ENCODE measurements at places on chromosomes 2 and 18. TPM values are rescaled to one million over a fixed set of nuclear protein-coding genes. Genes with fewer than 3 reads are reported as not detected.

The CCDC141 gene
- 0.29 TPM for total RNA-seq

The SP5 gene
- total RNA-seq, result 0.90 TPM

The FAM237A gene
- total RNA-seq, result not detected

The TUBA4A gene
- total RNA-seq, result 10.6 TPM

The PAX8 gene
- total RNA-seq, result 23.9 TPM

The INHA gene
- total RNA-seq, result 2.4 TPM

The CNRIP1 gene
- total RNA-seq, result 40.6 TPM

GRCh38 chr2:112229348-112229747 lies 25.5 kb downstream of the ZC3H8 start:
- no peak for DNase-seq

- no peak for DNase-seq
Observed at GRCh38 chr2:142150453-142150852, 19.6 kb upstream of the LRP1B start.

GRCh38 chr2:234735829-234736228 lies 216.0 kb upstream of the SH3BP4 start:
- no peak for DNase-seq

DNA sequence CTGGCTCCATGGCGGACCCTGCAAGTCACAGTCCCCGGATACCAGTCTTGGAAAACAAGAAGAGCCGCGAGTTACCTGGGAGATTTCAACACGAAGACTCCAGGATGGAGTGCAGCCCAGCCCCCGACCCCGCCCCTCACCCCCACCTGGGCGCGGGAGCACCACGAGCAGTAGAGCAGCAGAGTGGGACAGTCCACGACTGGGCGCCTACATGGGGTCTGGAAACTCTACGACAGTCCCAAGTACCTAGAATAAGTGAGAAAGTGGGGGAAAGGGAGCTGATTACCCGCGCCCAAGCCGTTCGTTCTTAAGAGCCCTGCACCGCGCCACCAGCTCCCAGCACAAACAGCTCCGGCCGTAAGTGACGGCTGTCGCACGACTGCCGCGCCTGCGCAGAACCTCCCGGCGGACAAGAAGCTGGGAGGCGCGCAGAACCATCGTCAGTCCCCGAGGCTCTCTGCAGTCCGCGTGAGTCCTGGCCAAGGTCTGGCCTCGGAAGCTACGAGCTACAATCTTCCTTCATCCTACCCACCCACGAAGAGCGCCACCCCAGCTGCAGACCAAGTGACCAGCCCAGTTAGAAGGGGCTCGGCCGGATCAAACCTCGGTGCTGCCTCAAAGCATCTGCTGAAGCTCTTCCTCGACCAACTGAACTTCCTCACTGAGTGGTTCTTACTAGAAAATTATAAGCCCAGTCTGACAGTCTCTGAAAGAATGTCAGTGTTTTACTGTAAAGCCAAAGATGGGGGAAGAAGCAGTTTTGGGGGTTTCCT lies at the start of gene DPY30:
TSS of gene DPY30 (minus strand) at position 359 of the 773 bp plus-strand sequence. CDS start at position 10, 349 bp downstream.
- peak; percentile 91 for DNase-seq

DNA sequence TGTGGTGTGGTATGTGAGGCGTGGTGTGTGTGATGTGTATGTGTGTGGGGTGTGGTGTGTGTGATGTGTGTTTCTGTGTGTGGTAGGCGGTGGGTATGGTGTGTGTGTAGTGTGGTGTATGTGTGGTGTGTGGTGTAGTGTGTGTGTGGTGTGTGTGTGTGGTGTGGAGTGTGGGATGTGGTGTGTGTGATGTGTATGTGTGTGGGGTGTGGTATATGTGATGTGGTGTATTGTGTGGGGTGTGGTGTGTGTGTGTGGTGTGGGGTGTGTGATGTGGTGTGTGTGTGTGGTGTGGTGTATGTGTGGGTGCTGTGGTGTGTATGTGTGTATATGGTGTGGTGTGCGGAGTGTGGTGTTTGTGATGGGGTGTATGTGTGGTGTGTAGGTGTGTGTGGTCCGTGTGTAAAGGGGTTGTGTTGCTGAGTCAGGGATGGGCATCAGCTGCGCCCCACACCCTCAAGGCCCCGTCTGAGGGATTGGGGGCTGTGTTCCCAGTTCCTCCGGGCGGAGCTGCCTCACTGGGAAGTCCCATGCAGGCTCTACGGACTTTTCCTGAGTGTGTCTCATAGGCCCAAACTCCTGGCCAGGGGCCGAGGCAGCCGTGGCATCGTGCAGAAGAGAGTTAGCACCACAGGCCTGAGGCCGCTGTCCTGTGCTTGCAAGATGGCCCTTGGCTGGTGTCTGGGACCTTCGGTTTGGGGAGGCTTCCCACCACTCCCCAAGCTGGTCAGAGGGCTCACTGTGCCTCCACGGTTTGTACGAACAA lies 18.2 kb upstream of the ARL4C start:
- DNase-seq, result no peak

- no peak for DNase-seq
Observed at GRCh38 chr2:222268311-222268990, 30.3 kb downstream of the PAX3 start.

DNA sequence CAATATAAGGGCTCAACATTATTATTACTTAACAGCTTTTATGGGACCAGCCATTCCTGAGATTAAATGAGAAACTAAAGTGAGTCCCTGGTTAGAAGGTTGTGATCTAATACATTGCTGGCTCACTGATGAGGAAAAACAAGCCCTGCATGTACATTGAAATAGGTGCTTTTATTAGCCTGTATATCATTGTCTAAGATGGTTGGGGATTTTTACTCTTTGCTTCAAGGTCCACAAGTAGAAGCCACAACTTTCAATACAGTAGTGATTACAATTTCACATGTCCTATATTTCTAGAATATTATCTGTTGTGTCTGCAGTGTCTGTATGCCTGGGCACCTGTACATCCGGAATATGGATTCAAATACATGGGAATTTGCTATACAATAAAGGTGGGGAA lies 104.1 kb upstream of the FZD5 start:
- DNase-seq, result no peak

GRCh38 chr18:6004683-6005082 lies 109.4 kb upstream of the TMEM200C start:
- DNase-seq, result no peak

DNA sequence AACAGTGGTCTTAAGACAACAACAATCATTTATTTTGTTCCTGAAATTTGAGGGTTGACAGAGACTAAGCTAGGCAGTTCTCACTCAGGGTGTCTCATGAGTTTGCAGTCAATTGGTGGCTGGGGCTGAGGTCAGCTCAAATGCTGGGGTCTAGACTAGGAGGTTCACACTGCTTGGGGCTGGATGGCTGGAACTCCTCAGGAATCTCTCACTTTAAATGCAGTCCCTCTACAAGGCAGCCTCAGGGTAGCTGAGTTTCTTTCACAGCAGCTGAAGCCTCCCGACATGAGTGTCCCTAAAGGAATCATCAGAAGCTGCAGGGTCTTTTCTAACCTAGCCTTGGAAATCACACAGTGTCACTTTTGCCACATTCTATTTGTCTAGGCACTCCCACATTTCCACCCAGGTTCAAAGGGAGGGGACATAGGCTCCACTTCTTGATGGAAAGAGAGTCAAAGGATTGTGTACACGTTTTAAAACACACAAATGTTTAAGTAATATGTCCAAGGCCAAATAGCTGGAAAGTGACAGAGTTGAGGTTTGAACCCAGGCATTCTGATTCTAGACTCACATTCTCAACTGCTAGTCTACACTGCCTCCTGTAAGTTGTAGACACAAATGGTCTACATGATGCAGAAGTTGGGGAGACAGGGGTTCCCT lies 133.8 kb downstream of the ZFP36L2 start:
- DNase-seq, result no peak

DNA sequence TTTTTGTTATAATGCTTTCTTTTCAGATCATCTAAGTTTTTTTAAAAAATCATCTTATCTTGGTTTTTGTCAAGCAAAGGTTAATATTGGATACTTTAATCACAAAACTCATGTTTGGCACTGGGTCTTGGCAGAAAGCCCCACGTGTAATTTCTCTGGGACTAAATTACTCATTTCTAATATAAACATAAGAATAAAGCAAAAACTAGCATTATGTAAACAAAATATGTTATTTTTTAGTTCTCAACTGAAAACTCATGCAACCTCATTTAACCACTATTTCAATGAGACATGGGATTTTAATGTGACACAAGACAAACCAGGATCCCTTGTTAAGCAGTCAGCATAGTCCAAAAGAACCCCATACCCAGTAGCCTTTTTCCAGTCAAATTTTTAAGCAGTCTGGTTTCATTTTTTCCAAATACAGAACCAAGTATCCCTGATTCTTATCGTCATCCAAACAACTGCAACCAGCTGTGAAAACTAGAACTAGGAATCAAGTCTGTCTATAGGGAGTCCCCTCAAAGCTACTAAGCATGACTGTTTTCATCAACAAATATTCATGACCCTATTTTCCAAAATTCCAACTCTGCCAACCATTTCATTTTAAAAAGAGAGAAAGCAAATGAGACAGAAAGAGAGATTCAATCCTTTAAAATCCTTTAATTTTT lies 27.1 kb downstream of the PID1 start:
- no peak for DNase-seq

GRCh38 chr2:170321526-170321925 lies 143.6 kb downstream of the MYO3B start:
- no peak for DNase-seq

DNA sequence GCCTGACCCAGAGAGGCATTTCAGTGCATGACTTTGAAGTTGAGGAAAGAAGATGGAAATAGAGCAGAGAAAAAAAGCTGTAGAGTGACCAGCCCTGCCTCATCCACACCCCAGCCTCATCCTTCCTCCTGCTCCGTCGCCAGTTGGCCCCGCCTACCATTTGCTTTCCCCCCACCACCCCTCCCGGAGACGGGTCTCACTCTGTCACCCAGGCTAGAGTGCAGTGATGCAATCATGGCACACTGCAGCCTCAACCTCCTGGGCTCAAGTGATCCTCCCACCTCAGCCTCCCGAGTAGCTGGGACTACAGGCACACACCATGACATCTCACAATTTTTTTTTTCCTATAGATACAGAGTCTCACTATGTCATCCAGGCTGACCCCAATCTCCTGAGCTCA lies 200.8 kb downstream of the EPHA4 start:
- no peak for DNase-seq

DNA sequence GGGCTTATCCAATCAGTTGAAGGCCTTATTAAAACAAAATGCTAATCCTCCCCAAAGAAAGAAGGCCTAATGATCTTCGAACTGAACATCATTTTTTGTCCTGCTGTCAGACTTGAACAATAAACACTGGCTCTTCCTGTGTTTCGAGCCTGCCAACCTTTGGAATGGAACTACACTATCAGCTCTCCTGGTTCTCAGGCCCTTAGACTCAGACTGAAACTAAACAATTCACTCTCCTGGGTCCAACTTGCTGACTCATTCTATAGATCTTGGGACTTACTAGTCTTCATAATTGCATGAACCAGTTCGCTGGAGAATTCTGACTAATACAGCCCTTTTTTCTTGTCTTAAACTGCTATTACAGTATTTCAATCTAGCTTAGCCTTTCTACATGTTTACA lies 235.2 kb downstream of the LNPK start:
- no peak for DNase-seq

GRCh38 chr2:133438026-133438425 lies 130.2 kb downstream of the NCKAP5 start:
- DNase-seq, result no peak

DNA sequence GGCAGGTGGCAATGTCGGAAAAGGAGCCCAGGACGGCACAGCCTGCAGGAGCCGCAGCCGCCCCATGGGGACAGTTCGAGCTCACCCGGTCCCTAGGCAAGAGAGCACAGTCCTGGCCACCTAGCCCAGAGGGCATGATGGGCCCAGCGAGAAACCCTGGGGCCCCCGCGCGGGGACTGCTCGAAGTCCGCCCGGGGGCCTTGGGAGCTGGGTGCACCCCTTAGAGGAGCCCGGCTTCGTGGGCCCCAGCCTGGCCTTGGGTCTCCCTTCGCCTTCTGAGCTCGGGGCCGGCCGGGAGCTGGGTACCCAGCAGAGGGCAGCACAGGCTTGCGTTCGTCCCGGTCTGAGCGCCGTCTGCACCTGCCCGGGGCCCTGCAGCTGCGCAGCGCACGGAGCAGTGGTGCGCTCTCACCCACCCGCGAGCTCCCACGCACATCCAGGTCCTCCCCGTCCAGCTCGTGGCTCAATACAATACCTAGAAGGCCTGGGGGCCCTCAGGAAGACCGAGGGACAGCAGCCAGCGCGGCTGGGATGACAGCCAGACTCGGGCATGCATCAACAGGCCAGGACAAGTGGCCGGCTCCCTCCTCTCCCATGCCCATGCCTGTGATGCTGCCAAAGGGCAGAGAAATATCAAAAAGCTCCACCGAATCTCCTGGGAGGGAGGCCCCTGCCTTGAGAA lies 96.2 kb upstream of the ZNF532 start:
- DNase-seq, result peak; percentile 67

DNA sequence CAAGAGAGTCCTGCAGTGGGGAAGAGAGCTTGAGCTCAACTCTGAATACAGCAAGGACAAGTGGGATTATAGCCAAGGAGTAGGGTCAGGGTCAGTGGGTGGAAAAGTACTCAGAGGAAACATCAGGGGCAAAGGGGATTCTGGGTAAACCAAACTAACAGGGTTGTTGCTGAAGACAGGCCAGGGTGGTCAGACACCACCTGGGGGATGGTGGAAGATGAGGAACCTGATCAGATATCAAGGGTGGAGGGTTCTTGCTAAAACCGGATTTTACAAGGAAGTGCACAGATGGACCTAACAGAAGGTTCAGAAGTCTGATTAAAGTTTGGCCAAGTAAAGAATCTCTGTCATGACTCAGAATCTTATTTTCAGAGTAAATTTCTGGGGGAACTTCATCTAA lies 16.5 kb downstream of the OSBPL1A start:
- no peak for DNase-seq

DNA sequence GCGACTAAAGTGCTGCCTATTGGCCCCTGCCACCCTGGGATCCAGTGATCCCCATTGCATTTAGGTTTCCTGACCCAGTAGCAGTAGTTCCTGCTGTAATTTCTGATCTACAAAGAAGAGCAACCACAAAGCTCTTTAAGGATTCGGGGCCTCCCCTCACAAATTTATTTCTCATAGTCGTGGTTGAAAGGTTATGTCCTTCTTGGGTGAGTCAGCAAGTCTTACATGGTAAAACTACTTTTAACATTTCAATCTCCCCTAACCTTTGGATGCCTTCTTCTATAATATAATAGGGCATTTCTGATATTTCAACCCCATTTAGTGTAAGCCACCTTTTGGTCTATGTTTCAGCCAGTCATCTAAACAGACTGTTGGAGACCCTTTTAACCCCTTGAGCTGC lies 14.9 kb downstream of the PIKFYVE start:
- no peak for DNase-seq

DNA sequence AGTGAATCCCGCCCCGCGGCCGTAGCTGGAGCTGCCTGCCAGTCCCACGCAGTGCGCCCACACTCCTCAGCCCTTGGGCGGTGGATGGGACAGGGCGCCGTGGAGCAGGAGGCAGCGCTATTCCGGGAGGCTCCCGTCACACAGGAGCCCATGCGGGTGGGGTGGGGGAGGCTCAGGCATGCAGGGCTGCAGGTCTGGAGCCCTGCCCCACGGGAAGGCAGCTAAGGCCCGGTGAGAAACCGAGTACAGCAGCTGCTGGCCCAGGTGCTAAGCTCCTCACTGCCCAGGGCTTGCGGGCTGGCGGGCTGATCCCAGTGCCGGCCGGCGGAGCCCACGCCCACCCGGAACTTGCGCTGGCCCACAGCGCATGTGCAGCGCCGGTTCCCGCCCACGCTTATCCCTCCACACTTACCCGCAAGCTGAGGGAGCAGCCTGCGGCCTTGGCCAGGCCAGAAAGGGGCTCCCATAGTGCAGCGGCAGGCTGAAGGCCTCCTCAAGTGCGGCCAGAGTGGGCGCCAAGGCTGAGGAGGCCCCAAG lies 1152.8 kb upstream of the CELF4 start:
- no peak for DNase-seq
